Activated CD4-positive, alpha-beta memory T cell treated with anti-CD3 and anti-CD28 coated beads, Interleukin-2, amount 10 ng/mL, durations not matched to agents 7 days and 5 days (primary cell): ENCODE measurements at places on chromosomes 3 and 15. TPM values are rescaled to one million over a fixed set of nuclear protein-coding genes. Genes with fewer than 3 reads are reported as not detected.

Gene HOMER2
- 20.0 TPM for total RNA-seq

Gene GJD2
- not detected for total RNA-seq

Gene TTC21A
- 12.1 TPM for total RNA-seq

Gene MEX3B
- 0.91 TPM for total RNA-seq

Gene SH2D7
- not detected for total RNA-seq

Gene ALDH1A2
- not detected for total RNA-seq

Gene INSYN1
- not detected for total RNA-seq

Gene HTR3D
- total RNA-seq = not detected

Gene TRPM1
- not detected for total RNA-seq

Gene ADCY5
- total RNA-seq = not detected

- DNase-seq = no peak
Observed at GRCh38 chr3:5226783-5227182, 39.3 kb downstream of the EDEM1 start.

- peak; percentile 47 for DNase-seq
Observed at GRCh38 chr15:64251121-64251520, 88.3 kb upstream of the PPIB start.

- DNase-seq = no peak
Observed at GRCh38 chr3:125302932-125303331, 72.2 kb downstream of the ZNF148 start.

GRCh38 chr3:188220988-188221818 is 67.2 kb downstream of the LPP start:
- DNase-seq = no peak

GRCh38 chr3:24520101-24520495 is 25.4 kb upstream of the THRB start:
- DNase-seq = no peak

- no peak for DNase-seq
Observed at GRCh38 chr3:117603097-117603496, 893.5 kb downstream of the TUSC7 start.

- DNase-seq = no peak
Observed at GRCh38 chr3:9172851-9173321, 76.6 kb downstream of the SRGAP3 start.

GRCh38 chr3:188232656-188233055 is 78.7 kb downstream of the LPP start:
- DNase-seq = no peak

DNA sequence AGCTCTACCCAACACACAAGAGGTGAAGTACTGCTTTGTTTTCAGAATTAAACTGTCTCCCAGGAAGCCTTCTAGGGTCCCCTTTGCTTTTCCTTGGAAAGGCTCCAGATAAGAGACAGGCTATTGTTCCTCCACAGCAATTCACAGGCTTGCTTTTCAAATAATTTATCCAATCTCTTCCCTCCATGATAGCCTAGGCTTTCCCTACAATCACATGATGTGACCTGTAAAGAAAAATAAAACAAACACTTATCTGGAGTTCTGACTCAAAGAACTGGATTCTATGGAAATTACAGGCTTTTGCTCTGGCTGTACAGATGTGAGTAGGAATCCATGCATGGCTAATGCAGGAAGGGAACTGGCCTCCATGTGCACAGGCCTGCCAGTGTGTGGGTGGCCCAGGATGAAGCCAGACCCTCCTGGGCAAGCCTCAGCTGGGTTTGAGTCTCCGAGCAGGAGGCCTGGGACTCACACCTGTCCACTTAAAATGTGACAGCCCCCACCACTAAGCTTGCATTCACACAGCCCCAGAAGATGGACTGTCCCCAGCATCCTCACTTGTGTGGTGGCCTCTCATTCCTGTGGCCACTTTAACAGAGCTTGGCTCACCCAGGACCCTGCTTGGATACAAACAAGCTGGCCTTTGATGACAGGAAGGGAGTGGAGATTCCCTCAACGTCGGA is 75.8 kb upstream of the LEKR1 start:
- no peak for DNase-seq

DNA sequence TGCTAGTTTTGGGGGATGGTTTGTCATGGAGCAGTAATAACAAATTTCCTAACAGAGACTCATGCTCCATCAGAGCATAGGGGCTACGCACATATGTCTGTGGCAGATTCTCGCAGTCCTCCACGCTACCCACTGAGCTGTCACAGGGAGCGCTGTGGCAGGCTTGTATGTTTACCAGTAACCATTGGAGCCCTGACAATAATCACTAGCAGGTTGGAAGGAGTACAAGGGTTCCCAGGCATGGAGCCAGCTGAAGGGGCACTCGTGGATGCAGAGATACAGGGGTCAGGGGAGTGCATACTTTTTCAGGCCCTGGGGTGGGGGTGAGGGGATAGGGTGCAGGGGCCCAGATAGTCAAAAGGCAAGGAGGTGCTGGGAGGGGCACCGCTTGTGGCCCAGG is 7.9 kb upstream of the GP9 start:
- DNase-seq = no peak

- DNase-seq = no peak
Observed at GRCh38 chr15:69827751-69828150, 270.0 kb downstream of the TLE3 start.

- no peak for DNase-seq
Observed at GRCh38 chr3:171676601-171677175, 133.6 kb downstream of the PLD1 start.

GRCh38 chr3:65992106-65992505 is 46.6 kb downstream of the MAGI1 start:
- DNase-seq = no peak

- no peak for DNase-seq
Observed at GRCh38 chr3:179416681-179417080, 34.6 kb downstream of the GNB4 start.

GRCh38 chr3:177437513-177438337 is 240.4 kb upstream of the TBL1XR1 start:
- no peak for DNase-seq

- DNase-seq = no peak
Observed at GRCh38 chr15:101466188-101466587, 23.3 kb downstream of the PCSK6 start.

GRCh38 chr15:67509918-67510317 is 11.0 kb upstream of the C15orf61 start:
- no peak for DNase-seq

GRCh38 chr3:141094790-141095545 is 43.8 kb downstream of the SPSB4 start:
- DNase-seq = no peak

DNA sequence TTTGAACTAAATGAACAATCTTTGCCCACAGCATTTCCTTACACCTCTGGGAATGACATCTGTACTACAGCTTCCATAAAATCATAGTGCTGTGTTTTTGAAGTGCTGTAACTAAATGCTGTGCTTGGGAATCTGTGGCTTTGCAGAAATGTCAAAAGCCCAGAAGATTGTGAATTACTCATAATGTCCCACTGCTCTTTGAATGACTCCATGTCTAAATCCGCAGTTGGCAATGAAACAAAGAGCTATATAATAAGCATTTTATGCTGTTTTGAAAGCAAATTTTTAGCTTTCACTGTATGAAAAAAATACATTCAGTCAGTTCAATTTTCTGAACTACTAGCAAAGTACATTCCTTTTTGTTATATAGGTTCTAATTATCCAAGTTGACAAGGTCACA is 88.6 kb upstream of the ADAMTS17 start:
- DNase-seq = no peak

DNA sequence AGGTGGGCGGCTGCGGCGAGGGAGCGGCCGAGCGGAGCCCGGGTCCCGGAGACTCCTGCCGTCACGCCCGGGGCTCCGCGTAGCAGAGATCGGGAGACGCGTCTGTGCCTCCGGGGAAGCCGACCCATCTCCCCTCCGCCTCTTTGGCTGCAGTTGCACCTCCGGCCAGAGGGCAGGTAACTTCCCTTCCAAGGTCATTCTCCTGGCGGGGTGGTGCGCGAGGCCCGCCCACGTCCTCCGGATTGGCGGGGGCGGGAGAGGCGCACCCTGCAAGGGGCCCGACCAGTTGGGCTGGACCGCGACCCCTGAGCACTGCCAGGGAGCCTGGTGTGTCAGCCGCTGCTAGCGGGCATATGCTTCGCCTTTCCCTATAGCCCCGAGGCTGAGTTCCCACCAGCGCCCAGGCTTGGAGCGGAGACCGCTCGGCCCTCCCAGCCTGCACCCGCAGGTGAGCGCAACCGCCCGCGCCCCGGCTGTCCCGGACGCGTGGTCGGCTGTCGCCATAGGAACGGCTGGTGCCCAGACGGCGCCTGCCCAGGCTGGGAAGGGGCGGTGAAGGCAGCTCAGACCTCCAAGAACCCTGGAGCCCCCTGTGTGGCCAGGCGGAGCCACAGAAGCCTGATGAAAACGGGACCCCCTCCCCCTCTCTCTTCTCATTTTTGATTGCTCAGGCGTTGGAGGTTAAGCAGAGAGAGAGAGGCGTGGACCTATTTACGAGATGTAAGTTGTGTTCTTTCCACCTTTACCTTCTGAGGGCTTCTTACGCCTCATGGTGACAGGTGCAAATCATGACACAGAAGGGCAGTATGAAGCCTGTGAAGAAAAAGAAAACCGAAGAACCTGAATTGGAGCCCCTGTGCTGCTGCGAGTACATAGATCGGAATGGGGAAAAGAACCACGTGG is 453 bp downstream of the ZDHHC23 start:
- peak; percentile 31 for DNase-seq

- no peak for DNase-seq
Observed at GRCh38 chr3:73695841-73696240, 71.1 kb upstream of the PDZRN3 start.
